Activated naive CD4-positive, alpha-beta T cell treated with anti-CD3 and anti-CD28 coated beads, Interleukin-2, amount 50 U/mL, for 72 hours (primary cell): ENCODE measurements at places on chromosomes 6 and 20. TPM values are rescaled to one million over a fixed set of nuclear protein-coding genes. Genes with fewer than 3 reads are reported as not detected.

DNA sequence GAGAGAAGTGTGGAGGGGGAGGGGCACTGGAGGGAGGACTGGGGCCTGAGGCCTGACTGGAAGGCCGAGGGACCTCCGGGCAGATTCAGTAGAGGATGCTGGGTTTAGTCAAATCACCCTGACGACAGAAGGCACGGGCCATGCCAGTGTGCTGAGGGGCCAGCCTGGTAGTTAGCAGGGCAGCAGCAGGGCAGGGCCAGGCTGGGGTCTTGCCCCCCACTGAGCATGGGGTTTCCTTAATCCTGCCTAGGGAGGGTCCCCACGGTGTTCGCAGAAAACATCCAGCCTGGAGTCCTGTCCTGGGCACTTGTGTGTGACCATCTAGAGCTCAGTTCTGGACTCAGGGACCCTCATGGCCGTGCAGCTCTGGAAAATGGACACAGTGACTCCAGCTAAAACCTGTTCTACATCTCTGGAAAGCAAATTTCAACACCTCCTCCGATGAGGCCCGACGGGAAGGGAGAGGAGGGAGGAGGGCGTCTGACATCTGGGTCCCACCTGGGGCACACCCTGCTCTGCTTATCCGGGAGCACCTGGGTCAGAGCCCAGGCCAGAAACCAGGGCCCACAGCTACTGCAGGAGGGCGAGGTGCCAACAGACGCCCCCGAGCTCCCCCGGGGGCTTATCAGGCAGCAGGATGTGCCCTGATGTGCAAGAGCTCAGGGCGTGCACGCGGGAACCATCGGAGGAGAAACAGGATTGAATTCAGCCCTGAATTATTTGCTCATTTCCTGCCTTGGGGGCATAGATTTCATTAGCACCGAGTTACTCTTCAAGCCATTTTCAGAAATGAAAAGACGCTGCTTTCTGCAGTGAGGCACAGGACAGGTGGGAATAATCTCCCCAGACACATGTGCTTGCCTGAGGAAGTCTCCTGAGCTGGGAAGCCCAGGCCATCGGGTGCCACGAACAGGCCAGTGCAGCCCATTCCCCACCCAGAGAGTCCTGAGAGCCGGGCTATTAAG is 78.0 kb upstream of the MPC1 start:
- no peak for DNase-seq

MMP24OS gene
- total RNA-seq = 29.4 TPM

GRCh38 chr20:21019814-21020658 is 86.1 kb downstream of the LINC00237 start:
- no peak for DNase-seq

TPD52L1 gene
- total RNA-seq = 1.6 TPM

GRCh38 chr6:163599136-163599535 is 184.6 kb downstream of the QKI start:
- DNase-seq = no peak

STAU1 gene
- total RNA-seq = 98.9 TPM

TULP1 gene
- total RNA-seq = not detected

DLK2 gene
- 3.4 TPM for total RNA-seq

DNA sequence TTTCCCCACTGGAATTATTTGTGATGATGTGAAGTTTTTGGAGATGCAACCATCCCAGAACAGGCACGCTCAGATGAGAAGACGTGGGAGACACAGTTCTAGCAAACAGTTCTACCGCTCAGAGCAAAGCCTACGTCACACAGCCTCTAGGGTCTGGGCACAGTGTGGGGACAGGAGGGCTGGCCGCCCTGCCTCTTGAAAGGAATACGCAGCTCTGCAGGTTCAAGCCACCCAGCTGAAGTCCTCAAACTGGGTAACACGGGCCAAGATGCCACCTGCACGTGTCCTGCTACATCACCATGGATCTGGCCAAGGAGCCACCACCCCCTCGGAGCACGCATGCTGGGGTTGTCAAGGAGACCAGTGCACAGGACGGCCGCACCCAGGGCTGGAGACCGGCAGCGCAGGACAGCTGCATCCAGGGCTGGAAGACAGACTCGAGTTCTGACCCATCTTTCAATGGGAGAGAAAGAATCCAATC is 75.0 kb downstream of the NOL4L start:
- no peak for DNase-seq
